ENCODE measurements at places on chromosomes 2 and 18.

DNA sequence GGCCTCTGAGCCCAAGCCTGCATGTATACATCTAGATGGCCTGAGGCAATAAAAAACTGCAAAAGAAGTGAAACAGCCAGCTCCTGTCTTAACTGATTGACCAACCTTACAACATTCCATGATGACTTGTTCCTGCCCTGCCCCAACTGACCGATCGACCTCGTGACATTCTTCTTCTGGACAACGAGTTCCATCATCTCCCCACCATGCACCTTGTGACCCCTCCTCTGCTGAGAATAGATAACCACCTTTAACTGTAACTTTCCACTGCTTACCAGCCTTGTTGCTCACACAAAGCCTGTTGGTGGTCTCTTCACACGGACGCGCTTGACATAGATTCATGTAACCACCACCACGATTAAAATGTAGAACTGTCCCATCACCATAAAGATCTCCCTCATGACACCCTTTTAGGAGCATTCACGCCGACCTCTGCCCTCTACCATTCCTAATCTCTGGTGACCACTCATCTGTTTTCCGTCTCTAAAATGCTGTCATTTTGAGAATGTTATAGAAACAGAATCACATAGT is 120.1 kb upstream of the REV1 start:
- no peak for DNase-seq

- no peak for DNase-seq
Measured at GRCh38 chr2:86807468-86808275, 17.0 kb upstream of the CD8A start.

GRCh38 chr2:136213836-136214235 is 95.9 kb upstream of the CXCR4 start:
- no peak for DNase-seq

DNA sequence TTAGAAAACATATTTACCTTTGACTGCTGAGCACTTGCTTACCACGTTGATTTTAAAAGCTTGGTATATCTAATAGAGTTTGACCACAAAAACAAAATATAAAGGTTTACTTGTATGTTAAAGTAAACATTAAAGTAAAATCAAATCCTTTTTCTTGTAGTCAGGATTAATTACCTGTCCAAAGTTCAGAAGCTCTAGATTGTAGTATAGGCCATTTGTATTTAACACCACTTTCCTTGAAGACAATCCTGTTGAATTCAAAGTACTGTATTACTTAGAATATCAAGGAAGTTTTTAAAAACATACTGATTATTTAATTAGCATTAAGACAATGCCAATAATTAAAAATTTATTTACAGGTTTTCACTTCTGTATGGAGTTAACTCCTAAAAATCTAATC is 53.0 kb downstream of the PGAP1 start:
- no peak for DNase-seq

DNA sequence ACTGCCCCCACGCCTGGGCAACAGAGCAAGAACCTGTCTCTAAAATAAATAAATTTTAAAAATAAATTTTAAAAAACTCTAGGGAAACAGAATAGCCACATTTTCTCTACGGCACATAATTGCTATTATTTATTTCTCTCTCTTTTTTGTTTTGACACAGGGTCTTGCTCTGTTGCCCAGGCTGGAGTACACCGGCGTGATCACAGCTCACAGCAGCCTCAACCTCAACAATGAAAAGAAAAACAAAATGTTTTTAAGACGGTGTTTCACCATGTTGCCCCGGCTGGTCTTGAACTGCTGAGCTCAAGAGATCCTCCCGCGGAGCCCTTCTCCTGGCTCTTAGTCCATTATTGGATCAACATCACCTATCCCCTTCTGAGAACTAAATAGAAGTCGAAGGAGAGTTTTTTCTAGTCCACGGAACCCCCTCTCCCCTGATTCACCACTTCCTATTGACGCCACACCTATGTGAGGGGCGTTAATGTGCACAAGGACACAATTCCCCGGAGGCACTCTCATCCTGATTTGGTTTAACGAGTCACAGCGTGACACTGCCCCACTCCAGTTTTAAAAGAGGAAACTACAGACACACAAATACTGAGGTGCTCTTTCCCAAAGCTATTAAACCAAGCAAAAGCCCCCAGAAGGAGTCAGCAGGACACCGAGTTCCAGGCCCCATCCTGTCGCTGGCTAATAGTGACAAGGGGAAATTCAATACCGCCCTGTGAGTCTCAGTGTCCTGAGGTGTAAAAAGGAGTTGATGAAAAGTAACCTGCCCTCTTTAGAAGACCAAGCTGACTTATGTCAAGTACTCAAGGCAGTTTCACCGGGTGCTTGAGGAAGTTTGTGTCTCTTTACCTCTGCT is 1.1 kb downstream of the NPC1 start:
- no peak for DNase-seq

- DNase-seq, result no peak
Measured at GRCh38 chr2:12504443-12504842, 212.3 kb upstream of the TRIB2 start.

- DNase-seq, result no peak
Measured at GRCh38 chr2:237227592-237228280, 142.0 kb downstream of the COPS8 start.

GRCh38 chr2:224938651-224939182 is 103.6 kb downstream of the DOCK10 start:
- DNase-seq, result no peak

- no peak for DNase-seq
Measured at GRCh38 chr2:186281726-186282125, 204.3 kb upstream of the ZC3H15 start.

- DNase-seq, result no peak
Measured at GRCh38 chr18:74856434-74856833, 258.8 kb downstream of the ZNF407 start.

Data from activated CD4-positive, alpha-beta T cell treated with anti-CD3 and anti-CD28 coated beads, Interleukin-2, amount 50 U/mL, for 1 hour (primary cell).